ENCODE measurements at places on chromosomes 5 and 9.

DNA sequence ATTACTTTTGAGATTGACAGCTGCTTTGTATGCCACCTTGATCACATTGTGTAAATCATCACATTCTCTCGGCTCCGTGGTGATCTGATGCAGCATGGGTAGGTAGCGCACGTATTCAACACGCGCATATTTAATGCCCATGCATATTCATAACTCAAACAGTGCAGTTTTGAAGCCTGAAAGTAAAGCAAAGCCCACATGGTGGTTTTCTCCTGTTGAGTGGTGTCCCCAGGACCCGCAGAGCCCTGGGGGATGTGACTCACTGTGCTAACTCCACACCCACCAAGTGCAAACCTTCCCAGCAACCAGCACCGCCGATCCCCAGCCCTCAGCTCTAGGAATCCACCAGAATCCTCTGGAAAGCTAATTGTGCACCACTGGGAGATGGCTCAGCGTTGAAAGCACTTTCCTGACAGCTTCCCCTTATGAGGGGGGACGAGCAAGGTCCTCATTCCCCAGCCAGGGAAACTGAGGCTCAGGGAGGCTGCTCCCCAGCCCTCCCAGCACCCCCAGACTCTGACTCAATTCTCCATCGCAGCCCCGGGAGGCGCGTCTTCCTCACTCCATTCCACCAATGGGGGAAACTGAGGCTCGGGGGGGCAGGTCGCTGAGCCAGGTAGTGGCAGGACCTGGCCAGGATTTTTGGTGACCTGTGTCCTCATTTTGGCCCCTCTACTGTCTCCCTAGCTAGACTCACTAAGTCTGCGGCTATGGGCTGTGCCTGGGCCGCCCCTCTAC, 46.4 kb downstream of the SARDH start:
- no peak for DNase-seq

DNA sequence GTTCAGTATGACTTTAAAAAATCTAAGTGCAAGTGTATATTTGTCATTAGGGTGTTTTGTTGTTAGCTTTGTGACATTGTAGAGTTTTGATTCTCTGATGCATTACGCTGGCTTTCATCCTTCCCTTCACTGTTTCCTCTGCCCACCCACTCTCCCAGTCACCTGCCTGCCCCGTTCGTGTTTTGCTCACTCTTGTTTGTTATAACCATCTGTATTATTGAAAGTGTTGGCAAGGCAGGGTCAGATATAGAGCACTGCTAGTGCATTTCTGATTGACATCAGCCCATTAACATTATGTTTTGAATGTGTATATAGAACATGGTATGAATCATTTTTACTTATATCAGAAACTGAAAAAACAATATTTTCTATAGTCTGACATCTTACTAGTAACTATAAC, 27.3 kb downstream of the SCGB3A1 start:
- DNase-seq: no peak

- no peak for DNase-seq
These were observed 724 bp downstream of the PRRC2B start for GRCh38 chr9:131394464-131395156.

- no peak for DNase-seq
These were observed 3.6 kb downstream of the PSMD5 start for GRCh38 chr9:120839146-120839545.

- no peak for DNase-seq
These were observed 70.5 kb upstream of the TNFAIP8 start for GRCh38 chr5:119285070-119285916.

DNA sequence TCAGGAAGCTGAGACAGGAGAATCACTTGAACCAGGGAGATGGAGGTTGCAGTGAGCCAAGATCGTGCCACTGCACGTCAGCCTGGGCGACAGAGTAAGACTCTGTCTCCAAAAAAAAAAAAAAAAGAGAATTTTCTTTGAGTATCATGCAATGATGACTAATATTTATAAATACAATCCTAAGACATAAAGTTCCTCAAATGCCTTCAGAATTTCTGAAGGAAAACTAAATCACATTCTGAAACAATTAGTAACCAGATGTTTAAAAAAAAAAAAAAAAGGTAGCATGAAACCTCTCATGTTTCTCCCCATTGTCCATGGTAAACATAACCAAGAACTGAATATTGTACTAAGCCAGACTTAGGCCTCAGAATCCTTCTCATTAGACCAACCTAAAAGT, 23.1 kb downstream of the MLLT3 start:
- DNase-seq: no peak

- DNase-seq: no peak
These were observed 87.0 kb upstream of the BOD1 start for GRCh38 chr5:173703466-173703865.

- DNase-seq: no peak
These were observed 4.5 kb upstream of the PCDH1 start for GRCh38 chr5:141882594-141883183.

DNA sequence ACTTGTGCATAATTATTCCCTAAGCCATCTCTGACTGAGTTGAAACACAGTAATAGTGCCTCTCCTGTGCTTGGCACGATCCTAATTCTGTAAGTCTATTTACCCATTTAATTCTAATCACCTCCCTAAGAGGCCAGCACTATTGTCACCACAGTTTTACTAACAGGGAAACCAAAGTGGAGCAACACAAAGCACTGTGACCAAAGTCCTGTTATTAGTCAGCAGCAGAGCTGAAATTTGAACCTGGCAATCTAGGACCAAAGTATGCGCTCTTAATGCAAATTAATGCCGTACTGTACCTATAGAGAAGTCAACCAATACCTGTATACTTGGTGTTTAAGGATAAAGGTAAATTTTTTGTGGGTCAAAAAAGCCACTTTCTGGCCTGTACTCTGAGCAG, 77.1 kb upstream of the CNTLN start:
- no peak for DNase-seq

DNA sequence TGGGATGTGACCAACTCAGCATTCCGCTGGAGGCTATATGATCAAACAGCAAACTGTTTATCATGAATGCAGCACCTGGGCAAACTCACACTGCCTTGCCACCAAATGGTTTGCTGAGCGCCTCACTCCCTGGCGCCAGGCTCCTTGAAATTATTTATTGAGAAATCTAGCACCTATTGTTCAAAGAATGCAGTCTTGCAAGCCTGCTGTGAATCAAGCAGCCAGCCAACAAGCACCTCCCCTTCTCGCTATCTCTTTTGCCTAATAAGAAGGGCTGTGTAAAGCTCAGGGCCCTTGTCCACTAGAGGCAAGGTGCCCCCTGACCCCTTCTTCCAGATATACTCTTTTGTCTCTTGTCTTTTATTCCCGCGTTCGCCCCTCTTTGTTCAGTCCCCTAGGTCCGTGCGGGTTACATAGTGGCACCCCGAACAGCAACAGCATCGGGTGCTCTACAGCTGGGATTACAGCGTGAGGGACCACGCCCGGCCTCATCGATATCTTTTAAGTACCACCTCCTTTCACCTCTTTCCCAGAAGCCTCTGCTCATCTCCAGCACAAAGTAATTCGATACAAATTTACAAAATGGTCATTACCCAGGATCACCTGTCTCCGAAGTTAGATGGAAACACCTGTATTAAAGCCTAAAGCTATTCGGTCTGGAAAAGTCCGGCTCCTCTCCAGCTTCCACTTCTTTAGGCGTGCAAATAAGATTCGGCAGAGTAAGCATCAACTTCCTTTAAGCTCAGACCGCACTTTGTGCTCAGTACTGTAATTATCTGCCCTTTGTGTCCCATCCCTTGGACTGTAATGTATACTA, 896 bp downstream of the RIGI start:
- DNase-seq: no peak

DNA sequence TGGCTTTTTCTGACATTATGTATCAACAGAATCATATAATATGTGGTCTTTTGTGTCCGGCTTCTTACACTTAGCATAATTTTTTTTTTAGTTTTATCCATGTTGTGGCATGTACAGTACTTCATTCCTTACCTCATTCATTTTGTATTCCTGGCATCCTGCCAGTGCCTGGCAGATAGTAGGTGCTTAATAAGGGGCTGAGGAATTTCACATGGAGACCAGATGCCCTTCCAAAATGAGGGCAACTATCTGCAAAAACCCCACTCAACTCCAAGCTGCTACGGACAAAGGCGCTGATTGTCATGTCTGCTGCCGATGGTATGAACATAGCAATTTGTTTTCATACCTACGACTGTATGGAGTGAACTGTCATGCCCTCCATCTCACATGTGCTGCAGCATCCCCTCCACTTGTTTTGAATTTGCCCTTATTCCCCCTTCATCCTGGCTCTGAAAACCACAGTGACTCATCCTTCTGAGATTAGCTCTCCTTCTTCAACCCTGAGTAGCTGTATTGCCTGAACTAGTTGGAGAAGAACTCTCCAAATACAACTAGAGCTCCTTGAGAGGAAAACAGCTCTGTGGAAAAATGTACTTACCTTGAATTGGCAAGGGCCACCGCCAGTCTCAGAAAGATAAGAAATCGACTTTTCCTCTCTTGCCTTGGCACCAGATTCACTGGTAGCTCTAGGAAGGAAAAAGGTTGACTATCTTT, 41.3 kb upstream of the FOXE1 start:
- DNase-seq: no peak
